ENCODE measurements at places on chromosomes 6 and 20. TPM values are rescaled to one million over a fixed set of nuclear protein-coding genes. Genes with fewer than 3 reads are reported as not detected.

DNA sequence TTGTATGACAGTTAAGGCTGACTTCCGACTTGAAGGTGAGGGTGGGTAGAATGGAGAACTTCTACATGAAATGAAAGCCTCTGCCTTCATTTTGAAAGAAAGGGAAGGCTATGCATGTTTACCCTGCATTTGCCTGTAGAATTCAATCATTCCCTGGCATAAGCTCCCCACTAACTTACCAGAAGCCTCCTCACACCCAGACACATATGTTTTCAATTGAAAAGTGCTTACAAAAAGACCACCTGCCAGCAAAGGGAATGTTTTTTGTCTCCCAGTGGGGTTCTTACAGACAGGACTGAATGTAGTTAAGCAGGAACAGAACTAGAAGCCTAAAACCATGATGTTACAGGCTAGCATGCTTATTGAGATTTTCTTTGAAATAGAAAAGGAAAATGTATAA lies 392.1 kb upstream of the HSF2 start:
- DNase-seq, result no peak

GRCh38 chr6:6712449-6713403 lies 124.2 kb downstream of the LY86 start:
- no peak for DNase-seq

- no peak for DNase-seq
Measured at GRCh38 chr20:6580486-6580885, 187.0 kb upstream of the BMP2 start.

DNA sequence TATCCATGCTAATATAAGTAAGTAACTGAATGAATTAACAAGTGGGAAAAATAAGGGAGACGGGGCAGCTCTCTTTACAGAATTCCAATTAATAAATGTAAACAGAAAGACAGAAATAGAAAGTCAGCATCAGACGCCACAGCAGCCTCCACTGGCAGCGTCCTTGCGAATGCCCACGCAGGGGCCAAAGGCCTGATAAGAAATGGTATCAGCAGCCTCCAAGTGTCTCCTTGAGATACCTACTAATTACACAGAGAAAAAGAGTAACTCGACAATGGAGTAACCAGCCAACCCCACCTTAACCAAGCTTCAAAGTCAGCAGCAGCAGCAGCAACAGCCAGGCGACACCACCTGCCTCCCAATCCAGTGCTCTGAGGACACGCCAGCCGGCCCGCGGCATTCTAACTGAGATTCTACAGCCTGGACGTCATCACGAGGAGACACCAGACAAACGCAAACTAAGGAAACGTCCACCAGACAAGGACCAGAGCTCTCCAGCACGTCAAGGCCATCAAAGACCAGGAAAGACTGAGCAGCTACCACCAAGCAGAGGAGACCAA lies 78.8 kb downstream of the TAF4 start:
- no peak for DNase-seq

The EBF4 gene
- total RNA-seq, result 0.92 TPM

The PDE7B gene
- 0.04 TPM for total RNA-seq

All from CD8-positive, alpha-beta memory T cell (primary cell).